ENCODE measurements at places on chromosomes 1 and 21.
A peak's percentile ranks its signal among the peaks of the same experiment; 100 is the strongest.

DNA sequence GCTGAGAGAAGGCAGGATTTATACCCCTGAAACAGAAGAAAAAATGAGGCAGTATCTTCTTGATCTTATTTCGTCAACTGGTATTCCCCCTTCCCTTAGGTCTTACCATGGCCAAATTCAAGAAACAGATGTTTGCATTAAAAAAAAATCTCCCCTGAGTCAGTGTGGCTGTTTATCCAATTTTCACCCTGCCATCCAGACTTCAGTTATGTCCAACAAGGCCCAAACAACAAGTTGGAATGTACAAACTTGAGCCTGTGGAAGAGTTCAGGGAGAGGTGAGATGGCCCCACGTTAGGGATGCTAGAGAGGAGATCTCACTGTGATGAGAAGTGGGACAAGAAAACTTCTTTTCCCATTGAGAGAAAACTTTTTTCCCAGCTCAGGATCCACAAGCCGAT lies 147.2 kb upstream of the PROX1 start:
- no peak for DNase-seq

DNA sequence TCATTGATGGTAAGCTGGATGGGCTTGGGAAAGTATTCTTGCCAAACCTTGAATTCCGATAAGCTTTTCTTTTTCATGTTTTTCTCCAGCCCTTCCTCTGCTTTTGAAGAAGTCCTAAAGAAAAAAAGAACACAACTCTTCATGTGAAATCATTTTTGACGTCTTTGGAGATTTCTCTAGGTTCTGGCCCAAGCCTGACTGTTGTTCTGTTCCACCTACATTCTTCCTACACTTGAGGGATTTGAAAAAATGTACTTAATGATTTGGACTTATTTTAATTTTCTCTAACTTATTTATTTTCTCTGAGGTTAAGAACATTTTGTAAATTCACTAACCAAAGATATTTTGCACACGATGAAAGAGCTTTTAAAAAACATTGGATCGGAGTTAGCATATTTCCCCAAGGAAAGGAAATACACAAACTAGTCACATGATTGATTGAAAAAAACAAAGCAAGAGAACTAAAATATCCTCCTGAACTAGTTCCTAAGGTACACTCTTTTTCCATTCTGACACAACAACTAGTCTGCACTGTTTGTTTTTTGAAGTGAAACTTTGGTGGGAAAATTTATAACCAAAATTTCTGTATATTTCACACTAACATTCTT lies 82.3 kb downstream of the LTN1 start:
- no peak for DNase-seq

- DNase-seq, result no peak
Measured at GRCh38 chr1:198657550-198658064, 18.8 kb downstream of the PTPRC start.

DNA sequence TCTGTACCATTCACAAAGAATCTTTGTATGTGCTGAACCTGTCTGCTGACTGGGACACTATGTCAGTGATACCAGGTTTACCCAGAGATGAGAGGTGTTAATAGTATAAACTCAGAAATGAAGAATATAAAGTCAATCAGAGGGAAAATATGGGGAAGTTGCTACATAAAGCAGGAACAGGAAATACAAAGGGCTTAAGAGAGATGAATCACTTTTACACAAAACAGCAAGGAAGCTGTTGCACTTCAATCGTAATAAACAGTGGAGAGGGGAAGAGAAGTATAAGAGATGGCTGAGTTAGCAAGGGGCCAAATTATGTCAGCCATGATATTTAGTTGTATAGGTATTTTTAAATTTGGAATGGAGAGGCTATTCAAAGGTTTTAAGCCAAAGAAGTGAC lies 890.2 kb upstream of the NCAM2 start:
- DNase-seq, result no peak

GRCh38 chr1:35432231-35432630 lies 125.0 kb downstream of the KIAA0319L start:
- DNase-seq, result no peak

- peak; percentile 52 for DNase-seq
Measured at GRCh38 chr1:32539584-32540571, 651 bp downstream of the ZBTB8A start.
